Activated gamma-delta T cell (primary cell): ENCODE measurements at places on chromosomes 4 and X.

DNA sequence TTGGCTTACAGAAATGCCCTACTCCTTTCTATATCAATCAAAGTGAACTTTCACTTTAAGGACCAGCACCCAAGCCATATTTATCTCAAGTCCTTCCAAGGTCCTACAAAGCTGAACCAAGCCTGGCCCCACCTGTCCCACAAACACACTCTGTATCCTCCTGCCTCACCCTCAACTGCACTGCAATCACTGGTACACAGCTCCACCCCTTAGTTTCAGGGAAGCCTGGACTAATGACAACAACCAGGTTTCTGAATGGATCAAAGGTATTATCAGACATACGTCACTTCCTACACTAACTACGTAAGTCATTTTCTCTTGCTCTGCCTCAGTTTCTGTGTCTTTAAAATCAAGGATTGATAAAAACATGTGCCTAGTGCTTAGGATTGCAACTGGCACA lies 205.6 kb upstream of the HS3ST1 start:
- no peak for DNase-seq

GRCh38 chrX:106698693-106699092 lies 27.8 kb upstream of the RNF128 start:
- no peak for DNase-seq

GRCh38 chrX:67651437-67652142 lies 107.8 kb downstream of the AR start:
- DNase-seq = no peak

DNA sequence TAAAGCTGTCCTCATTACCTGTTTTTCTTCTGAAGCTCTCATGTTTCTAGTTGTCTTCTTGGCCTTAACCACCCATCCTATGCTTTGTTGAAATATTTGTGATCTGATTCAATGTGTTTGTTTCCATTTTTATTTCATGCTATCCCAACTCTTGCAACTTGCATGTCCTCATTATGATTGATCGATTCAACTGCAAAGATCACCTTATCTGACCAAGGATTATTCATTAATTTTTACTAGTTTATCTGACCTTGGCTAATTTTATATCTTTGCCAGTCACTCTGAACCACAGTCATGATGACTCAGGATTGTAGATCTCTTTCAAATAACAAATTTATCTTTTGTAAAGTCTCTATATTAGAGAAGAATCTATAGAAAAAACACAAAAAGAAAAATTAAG lies 70.7 kb downstream of the UGT2A2 start:
- no peak for DNase-seq

DNA sequence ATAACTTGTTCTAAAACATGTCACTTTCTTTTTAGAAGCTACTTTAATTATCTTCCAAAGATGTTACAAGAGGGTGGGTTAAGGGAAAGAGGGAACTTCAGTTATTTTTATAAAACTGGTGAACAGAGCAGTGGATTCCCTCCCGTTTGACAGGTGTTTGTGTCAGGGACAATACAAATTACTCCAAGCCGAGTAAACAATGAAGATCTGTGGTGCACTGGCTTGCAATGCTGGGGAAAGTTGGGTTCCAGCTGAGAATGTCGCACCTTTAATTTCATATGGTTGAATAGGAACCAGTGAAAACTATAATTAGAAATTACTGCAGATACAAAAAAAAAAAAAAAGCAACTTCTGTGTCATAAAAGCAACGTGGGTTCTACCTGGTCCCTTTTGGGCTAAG lies 98.6 kb upstream of the TTC29 start:
- DNase-seq = no peak

GRCh38 chrX:1134156-1134555 lies 78.3 kb downstream of the CRLF2 start:
- no peak for DNase-seq

GRCh38 chrX:38679695-38680094 lies 118.4 kb downstream of the TSPAN7 start:
- DNase-seq = no peak

- DNase-seq = no peak
Observed at GRCh38 chrX:39730662-39731329, 367.0 kb downstream of the BCOR start.

- DNase-seq = no peak
Observed at GRCh38 chr4:117001077-117001476, 84.3 kb downstream of the TRAM1L1 start.

- DNase-seq = no peak
Observed at GRCh38 chr4:83574247-83574646, 38.3 kb downstream of the GPAT3 start.

GRCh38 chr4:173652283-173652931 lies 122.4 kb upstream of the HAND2 start:
- DNase-seq = no peak

DNA sequence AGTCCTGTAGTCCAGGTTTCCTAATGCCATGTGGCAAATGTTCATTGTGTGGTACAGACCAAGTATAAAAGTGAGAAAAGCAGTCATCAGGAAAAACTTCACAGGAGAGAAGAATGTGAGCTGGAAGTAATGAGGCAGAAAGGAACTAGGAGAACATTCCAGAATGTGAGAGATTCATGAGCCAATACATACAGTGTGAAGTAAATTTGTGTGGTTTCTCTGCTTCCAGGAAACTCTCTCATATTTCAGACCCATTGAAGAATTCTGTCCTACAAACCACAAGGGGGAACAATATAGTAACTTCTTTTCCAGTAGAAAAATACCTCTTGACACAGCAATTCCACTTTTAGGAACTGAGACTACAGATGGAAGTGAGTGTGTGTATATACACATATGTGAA lies 136.5 kb downstream of the RNF150 start:
- DNase-seq = no peak

DNA sequence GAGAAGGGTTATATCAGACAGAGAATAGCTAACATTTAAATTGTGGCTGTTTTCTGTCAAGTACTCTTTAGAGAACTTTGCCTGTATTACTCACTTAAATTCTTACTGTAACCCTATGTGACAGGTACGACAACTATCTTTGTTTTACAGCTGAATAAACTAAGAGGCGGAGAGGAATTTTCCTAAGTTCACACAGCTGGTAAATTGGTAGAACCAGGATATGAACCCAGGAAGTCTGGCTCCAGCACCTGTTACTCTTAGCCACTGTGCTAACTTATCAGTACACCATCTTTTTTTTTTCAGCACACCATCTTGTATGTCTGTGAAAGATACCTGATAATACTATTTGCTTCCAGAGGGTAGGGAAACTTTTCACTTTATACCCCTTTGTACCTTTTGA lies 2.0 kb upstream of the SYP start:
- no peak for DNase-seq

DNA sequence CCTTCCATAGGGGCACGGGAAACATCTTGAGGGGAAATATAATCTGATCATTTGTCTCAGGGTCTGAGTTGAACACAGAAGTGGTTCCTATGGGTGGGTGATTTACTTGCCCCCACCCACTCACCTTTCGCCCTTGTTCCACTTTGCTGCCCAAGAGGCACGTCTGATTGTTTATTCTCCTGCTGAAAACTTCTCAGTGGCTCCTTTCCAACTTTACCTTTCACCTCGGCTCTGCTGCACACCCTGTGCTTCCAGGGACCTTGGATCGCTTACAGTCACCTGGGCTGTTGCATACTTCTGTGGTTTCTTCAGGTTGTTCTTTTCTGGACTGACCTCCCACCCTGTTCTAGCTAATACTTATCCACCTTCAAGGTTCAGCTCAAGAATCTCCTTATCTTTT lies 213.4 kb upstream of the JADE1 start:
- DNase-seq = no peak

DNA sequence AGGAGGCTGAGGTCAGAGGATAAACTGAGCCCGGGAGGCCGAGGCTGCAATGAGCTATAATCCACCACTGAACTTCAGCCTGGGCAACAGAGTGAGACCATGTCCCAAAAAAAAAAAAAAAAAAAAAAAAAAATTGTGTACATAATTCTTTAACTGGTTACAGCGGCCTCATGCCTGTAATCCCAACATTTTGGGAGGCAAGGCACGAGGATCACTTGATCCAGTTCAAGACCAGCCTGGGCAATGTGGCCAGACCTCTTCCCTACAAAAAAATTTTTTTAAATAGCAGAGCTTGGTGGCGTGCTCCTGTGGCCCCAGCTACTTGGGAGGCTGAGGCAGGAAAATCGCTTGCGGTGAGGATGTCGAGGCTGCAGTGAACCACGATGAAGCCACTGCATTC lies 9.3 kb downstream of the KLHL15 start:
- no peak for DNase-seq

- no peak for DNase-seq
Observed at GRCh38 chr4:1564535-1565375, 119.4 kb downstream of the FAM53A start.

- DNase-seq = no peak
Observed at GRCh38 chrX:24494647-24495075, 29.6 kb downstream of the PDK3 start.

- DNase-seq = no peak
Observed at GRCh38 chrX:111309083-111309482, 38.8 kb upstream of the CAPN6 start.

GRCh38 chr4:147877308-147877771 lies 145.5 kb downstream of the ARHGAP10 start:
- no peak for DNase-seq

DNA sequence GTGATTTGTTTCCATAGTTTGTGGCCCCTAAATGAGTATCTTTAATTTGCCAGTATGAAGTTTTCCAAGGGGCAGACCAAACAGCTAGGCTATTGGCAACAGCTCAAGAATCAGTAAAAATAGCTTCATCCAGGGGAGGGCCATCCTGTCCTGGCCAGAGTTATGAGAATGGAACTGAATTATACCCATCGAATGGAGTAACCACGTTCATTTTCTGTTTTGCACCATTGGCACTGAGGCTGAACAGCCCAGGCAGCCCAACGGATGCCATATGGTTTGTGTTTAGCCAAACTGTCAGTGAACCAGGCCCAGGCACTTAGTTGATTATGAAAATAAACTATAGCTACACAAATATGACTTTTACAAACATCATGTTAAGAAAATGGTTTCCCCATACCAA lies 17.7 kb upstream of the ASB5 start:
- DNase-seq = no peak

GRCh38 chr4:68074397-68074796 lies 55.3 kb downstream of the TMPRSS11F start:
- no peak for DNase-seq

DNA sequence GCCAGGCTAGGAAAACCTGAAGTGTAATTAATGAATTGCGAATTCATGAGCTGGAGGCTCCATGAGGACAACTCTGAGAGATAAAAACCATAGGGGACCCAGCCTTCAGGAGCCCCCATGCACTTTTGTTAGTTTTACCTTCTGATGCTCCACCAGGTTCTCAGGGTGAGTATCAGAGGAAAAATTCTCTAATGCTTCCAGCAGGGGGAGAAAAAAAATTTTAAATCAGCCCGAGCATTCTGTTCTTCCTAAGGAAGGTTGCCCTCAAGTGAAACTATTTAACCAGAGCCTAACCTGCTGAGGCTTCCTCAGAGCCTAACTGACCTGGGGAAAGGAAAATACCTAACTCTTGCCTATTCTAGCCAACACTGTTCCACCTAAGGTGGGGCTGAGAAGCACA lies 552.6 kb downstream of the PPARGC1A start:
- DNase-seq = no peak

DNA sequence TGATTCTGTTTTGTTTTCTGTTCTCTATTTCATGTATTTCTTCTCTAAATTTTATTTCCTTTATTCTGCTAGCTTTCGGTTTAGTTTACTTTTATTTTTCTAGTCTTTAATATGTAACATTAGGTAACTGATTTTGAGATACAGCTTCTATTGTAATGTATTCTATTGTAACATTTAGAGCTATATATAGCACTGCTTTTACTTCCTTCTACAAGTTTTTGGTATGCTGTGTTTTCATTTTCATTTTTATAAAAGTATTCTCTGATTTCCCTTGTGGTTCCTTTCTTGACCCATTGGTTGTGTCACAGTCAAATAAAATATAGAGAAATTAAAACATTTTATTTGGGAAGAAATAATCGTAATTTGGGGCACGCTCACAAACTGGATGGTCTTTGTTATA lies 13.9 kb upstream of the CT47A1 start:
- no peak for DNase-seq

DNA sequence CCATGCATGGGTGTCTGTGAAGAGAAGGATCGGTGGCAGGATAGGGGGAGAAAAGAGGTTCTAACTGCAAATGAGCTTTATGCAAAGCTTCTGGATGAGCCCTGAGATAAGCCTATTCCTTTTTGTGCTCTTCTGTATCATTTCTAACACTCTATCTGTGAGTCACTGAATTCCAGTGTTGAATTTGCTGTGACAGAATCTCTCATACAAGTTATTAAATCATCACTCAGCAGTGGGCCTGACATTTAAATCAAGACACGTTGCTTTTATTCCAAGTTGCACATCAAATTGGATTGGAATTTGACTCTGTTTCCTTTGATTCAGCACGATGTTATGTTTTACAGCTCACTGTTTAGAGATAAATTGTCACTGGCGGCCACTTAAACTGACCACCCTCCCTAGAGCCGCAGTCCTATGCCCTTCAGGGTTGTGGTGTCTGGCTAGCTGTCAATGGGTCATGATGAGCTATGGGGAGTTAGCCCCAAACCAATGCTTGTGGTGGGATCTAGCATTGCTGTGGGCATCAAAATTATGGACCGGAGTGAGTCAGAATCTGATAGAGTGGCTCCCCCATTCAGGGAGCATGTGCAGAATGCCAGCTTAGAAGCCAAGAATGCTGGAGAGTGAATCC lies 42.7 kb downstream of the LHFPL1 start:
- no peak for DNase-seq

DNA sequence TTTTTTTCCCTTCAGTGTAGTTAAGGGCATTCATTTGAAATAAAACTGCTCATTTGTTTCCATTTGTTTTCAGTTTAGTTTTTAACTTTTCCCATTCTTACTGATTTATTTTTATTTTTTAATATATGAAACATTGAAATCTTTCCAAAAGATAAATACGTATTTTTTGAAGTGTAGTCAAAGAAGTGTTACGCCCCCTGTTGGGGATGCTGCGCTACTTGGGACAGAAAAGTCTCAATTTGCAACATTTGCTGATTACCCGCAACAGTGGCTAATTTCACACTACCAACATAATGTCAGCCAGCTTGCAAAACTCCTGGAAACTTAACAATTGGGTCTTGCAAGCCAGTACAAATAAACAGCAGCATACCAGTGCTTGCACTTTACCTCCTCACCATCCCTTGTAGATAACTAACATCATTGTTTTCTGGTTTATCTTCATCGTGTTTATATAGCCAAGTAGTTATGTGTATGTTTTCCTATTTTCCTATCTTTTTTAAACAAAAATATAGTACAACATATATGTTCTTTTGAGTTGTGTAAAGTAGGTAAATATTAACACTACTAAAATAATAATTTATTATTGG lies 158.6 kb downstream of the STPG2 start:
- no peak for DNase-seq

- DNase-seq = no peak
Observed at GRCh38 chrX:133699023-133699728, 283.9 kb upstream of the GPC4 start.
